ENCODE measurements at places on chromosomes 1 and 21.
A peak's percentile ranks its signal among the peaks of the same experiment; 100 is the strongest.

DNA sequence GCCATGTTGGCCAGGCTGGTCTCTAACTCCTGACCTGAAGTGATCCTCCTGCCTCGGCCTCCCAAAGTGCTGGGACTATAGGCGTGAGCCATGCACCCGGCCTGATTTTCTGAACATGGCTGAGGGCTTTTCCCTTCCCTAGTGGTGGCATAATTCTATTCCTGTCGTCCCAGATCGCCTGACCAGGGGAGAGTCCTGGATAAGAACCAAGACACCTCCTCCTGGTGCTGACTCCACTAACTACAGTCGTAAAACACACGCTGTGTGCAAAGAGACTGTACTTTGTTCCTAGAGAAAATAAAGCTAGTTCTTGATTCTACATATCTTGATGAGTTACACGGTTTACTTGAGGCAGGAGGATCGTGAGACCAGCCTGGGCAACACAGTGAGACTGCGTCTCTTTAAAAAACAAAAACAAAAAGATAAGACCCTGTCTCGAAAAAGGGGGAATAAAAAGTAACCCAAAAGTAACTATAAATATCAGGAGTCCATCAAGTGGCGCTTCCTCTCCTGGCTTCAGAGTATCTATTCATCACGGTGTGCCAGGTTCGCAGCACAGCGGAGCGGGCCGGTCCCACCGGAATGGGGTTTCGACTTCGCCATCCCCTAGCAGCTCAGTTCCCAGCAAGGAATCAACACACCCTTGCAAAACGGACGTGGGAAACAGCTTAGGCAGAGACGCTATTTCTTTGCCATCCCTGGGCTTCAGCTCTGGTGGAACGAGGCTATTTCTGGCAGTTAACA is 973 bp downstream of the SDF4 start:
- DNase-seq, result no peak

DNA sequence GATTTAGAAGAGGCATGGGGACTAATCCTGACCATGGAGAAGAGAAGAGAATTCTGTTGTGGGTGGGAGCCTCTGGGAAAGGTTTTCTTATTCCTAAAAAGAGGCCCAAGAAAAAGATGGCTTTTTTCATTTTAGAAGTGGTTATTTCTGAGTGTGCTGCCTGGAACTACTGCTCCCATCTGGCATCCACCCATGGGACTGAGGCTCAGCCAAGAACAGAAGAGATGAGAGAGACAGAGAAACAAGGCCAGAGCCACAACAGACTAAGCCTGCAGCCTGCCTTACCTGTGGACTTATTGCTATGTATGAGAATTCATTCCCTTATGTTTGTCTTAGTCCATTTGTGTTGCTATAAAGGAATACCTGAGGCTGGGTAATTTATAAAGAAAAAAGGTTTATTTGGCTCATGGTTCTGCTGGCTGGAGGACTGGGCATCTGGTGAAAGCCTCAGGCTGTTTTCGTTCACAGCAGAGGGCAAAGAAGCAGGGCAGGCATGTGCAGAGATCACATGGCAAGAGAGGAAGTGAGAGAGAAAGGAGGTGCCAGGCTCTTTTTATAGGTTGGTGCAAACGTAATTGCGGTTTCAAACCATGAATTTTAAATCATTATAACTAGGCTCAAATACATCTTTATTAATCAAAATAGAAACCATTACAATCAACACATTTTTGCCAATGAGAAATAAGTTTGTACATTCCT is 57.5 kb upstream of the PRDM2 start:
- DNase-seq, result no peak

- no peak for DNase-seq
Measured at GRCh38 chr1:10484521-10484920, 9.8 kb downstream of the PEX14 start.

- DNase-seq, result no peak
Measured at GRCh38 chr1:108851567-108851966, 5.3 kb downstream of the AKNAD1 start.

GRCh38 chr21:39484711-39485276 is 33.0 kb downstream of the SH3BGR start:
- DNase-seq, result no peak

DNA sequence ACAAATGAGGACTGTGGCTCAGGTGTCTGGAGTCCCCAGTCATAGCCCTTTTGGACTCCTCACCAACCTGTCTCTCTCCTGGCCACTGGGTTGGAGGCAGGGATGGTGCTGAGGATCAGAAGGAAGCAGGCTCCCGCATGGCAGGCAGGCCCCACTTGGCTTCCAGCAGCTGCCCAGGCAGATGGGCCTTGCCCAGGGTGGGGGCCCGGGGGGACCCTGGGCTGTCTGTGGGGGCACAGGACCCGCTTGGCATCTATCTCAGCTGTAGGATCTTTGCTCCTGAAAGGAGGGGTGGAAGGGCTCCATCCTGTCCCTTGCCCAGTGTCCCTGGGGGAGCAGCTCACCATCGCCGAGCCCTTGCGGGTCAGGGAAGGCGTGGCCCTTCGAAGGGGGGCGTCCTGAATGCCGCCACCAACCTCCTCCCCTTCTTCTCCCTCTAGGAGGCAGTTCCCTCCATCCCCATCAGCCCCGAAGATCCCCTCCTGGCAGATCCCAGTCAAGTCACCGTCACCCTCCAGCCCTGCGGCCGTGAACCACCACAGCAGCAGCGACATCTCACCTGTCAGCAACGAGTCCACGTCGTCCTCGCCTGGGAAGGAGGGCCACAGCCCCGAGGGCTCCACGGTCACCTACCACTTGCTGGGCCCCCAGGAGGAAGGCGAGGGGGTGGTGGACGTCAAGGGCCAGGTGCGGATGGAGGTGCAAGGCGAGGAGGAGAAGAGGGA is 154.5 kb downstream of the PEX14 start:
- no peak for DNase-seq

GRCh38 chr1:223088713-223089240 is 54.3 kb downstream of the TLR5 start:
- DNase-seq, result no peak

- no peak for DNase-seq
Measured at GRCh38 chr1:234307726-234308125, 65.5 kb upstream of the COA6 start.

GRCh38 chr1:236844499-236845271 is 49.6 kb downstream of the MTR start:
- DNase-seq, result no peak

- no peak for DNase-seq
Measured at GRCh38 chr1:74681001-74681400, 7.4 kb upstream of the ERICH3 start.

GRCh38 chr1:983798-984475 is 2.0 kb upstream of the PERM1 start:
- peak; percentile 56 for DNase-seq

DNA sequence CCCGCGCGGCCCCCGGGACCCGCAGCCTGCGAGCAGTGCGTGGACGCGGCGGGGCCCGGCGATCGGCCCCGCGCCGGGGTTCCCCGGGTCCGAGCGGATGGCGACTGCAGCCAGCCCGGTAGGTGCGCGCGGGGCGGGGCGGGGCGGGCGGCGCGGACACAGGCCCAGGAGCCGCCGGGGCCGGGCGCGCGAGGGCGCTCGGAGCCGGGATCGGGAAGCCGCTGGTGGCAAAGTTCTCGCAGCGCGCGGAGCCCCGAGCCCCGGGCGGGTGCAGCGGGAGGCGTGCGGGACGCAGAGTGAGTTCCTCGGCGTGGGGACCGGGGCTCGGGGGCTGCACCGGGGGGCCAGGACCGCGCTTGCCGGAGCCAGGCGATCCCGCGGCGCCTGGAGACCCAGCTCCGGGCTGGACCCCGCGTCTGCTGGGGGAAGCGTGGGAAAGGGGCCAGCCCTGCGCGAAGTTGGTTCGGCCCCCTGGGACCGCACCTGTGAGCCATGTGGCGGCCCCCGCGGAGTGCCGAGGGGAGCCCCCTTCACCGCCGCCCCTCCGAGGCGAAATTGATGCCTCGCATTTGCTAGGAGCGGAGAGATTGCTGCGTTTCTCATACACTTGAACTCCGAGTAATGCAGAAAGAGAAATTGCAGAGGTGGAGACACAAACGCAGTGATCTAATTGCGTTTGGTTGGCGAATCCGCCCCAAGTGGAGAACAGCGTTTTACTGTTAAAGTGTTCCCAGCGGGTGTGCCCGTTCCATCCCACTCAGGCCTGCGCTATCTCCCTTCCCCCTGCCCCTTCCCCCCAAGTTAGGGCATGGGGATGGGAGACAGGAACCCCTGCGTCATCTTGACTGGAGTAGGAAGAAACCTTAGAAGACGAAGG is 228.9 kb upstream of the TMEM51 start:
- no peak for DNase-seq

GRCh38 chr1:247467129-247467528 is 9.2 kb upstream of the OR2B11 start:
- no peak for DNase-seq

- no peak for DNase-seq
Measured at GRCh38 chr21:43608225-43608624, 51.1 kb downstream of the HSF2BP start.

DNA sequence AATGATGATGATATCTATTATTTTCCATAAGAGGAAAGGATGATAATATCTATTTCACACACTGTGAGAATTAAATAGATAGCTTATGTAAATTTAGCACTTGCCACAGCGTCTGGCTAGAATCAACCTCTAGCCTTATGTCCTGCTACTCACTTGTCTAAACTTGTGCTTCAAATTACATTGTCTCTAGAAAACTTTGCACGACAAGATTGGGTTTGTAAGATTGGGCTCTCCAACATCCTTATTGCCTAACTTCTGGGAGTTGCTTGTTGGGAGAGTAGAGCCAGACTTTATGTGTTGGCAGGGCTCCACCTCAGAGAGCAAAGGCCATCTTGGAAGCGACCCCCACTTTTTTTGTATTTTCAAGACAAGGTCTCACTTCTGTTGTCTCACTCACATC is 50.0 kb upstream of the POGK start:
- no peak for DNase-seq

DNA sequence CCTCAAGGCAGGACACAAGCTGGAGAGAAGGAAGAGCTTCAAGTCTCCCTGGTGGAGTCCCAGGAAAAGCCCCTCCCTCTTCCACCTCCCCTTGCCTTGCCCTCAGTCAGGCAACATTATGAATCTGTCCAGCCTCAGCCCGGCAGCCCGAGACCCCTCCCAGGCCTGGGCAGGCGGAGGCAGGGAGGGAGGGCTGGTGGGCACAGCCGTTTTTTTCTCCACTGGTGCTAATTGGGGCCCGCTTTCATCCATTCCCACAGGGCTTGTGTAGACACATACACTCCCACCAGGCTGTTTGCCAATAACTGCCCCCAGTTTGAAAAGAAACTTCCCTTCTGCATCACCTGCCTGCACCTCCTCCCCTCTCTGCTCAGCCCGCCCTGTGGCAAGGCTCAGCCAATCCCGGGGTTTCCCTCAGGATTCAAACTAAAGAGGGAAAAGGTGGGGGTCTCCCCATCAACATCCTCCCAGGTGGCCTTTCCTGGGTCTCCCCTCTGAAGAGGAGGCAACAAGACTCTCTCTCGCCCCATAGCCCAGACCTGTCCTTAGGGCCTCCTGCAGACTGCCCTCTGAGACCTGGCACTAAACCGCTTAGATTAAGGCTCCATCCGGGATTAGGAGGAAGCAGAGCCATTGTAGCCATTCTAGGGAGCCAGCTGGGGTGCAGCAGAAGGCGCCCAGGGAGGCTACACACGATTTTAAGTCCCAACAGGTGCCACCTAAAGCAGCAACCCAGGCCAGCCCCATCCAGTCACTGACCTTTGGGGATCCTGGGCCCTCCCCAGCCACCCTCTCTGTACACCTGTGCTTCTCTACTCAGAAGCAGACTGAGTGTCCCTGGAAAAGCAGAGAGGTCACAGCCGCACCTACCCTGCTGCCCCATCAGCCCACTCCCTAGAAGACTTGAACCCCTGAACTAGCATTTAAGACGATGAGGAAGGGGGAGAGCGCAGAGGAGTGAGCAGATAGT is 3.5 kb downstream of the IGSF9 start:
- no peak for DNase-seq

DNA sequence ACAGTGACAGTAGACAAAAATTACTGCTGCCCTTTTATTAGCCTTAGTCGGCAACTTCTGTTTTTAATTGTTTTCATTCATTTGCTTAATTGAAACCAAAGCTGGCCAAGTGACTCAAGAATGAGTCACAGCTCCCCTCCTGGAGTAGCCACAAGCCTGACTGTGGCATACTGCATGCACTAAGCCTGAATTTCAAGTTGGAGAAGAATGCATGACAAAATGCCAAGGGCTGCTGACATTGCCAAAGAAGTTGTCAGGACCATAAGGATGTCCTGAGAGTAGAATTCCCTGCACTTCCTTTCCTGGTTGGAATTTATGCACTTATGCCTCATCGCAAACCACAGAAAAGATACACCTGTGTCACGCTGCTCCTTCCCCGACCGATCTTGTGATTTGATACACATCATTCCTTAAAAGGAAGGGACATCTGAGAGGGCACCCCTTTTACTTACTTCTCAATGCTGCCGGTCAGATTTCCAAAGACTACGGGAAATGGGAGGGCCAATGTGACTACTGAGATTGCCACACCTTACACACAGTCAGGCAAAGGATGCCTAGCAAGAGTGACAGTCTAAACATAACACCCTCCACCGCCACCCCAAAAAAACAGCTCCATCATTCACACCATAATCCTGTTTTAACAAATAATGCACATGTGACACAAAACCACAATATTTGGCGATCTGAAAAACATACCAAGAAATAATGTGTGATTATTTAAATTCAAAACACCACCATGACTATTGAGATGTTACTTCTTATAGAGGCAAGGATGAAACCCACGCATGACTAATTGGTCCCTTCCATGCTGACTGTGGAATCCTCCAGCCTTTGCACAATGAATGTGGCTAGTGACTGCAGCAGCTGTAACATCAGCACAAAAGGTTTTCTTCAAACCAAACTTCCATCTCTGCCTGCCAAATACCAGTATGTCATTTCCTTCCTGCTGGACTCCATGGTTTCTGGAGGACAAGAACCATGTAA is 28.2 kb downstream of the VAV3 start:
- peak; percentile 62 for DNase-seq

DNA sequence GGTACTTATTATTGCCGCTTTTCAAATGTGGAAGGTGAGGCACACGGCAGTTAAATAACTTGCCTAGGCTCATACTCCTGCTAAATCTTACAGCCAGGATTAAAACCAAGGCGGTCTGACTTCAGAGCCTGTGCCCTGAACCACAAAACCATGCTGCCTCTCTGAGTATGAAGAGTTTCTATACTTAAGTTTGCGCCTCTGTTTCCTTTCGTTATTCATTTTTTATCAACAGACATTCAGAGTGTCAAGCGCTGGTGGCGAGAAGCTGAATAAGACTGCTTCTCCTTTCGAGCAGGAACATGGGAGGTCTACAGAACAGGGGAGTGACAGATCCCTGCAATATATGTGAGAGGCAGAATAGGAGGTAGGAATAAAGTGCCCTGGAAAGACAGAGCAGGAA is 96.0 kb upstream of the DUSP10 start:
- DNase-seq, result peak; percentile 32

DNA sequence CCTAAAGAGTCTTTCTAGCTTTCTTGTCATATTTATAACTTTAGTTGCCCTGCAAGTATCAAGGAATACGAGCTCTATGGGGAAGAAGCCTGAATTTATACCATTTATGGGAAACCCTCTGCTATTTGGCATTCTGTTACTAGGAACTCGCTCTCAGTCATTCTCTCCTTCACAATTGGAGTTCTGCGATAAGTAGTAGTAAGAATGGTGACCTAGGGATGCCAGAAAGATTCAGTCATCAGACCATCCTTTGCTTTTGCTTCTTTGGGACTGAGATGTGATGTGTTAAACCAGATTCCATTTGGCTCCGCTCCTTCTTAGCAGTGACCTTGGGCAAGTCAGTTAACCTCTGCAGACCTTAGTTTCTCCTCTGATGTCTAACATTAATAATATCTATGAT is 256.5 kb downstream of the FGGY start:
- no peak for DNase-seq

GRCh38 chr1:19754482-19754881 is 45.2 kb downstream of the TMCO4 start:
- no peak for DNase-seq

GRCh38 chr1:205630651-205631009 is 1.2 kb downstream of the ELK4 start:
- DNase-seq, result no peak

Data from CD4-positive, alpha-beta T cell treated with Interleukin-21 for 1 hour (primary cell).